Stimulated activated CD8-positive, alpha-beta memory T cell treated with anti-CD3 and anti-CD28 coated beads, Interleukin-4, amount 100 ng/mL, for 48 hours (primary cell): ENCODE measurements at places on chromosomes 3 and 15.

DNA sequence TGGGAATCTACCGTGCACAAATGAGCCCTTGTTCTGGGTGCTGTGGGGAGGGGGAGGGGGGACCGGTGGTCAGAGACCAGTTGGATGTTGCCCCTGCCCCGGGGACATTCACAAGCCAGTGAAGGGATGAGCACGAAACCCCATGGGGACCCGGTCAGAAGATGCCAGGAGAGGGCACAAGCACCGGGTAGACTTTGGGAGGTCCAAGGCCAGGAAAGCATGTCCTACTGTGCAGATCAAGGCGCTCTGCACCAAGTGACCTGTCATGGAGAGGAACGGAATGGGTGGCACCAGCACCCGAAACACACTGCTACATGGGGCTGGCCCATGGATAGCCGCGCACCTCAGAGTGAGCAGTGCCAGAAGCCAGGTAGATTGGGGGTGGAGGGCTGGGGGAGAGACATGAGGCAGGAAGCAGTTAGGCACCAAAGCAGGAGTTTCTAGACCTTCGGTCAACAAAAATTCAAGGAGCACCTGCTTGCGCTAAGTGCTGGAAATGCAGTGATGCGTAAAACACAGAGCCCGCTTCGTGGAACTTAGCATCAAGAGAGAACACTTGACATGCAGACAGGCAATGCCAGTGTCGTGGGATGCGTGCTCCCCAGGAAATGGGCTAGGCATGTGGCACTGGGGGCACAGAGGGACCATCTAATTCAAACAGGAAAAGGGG, 99.1 kb downstream of the CPN2 start:
- no peak for DNase-seq

DNA sequence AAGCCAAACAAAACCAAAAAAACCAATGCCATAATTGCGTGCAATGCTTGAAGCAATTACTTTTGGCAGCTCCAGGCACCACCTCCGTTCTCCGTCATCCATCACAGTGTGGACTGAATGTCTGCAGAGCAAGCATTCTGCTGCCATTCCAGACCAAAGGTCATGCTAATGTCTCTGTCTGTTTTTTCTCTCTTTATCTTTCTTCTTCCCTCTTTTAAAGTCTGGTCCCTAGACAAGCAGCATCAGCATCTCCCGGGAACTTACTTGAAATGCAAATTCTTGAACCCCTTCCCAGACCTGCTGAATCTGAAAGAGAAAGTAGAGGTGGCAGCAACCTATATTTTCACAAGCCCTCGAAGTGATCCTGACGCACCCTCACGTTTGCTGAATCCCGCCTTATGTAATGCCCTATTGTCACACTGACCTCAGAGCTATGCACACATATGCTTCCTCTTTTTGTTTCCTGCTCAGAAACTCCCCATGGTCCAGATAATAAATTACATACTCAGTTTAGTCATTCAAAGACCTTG, 297.3 kb upstream of the PROK2 start:
- no peak for DNase-seq

GRCh38 chr3:53890726-53891475, 758 bp downstream of the SELENOK start:
- peak; percentile 56 for DNase-seq

GRCh38 chr3:152556731-152557254, 278.1 kb upstream of the P2RY1 start:
- DNase-seq: no peak

- DNase-seq: no peak
Measured at GRCh38 chr3:8578282-8578681, 66.3 kb downstream of the SSUH2 start.
